Right lung (tissue), 10 donors: ENCODE measurements at places on chromosomes 12 and 14. TPM values are rescaled to one million over a fixed set of nuclear protein-coding genes. Genes with fewer than 3 reads are reported as not detected.

BRF1 gene
- 27.3 TPM for polyA plus RNA-seq

CABP1 gene
- 2.2 TPM for polyA plus RNA-seq

LTBP2 gene
- polyA plus RNA-seq, result 14.7 TPM

UBE2N gene
- polyA plus RNA-seq, result 143 TPM

NRXN3 gene
- polyA plus RNA-seq, result 1.4 TPM

PLA2G1B gene
- 0.87 TPM for polyA plus RNA-seq

PCED1B gene
- 1.3 TPM for polyA plus RNA-seq

FLVCR2 gene
- polyA plus RNA-seq, result 6.4 TPM

MARCHF9 gene
- polyA plus RNA-seq, result 15.6 TPM
